ENCODE measurements at places on chromosomes 1 and 21.

DNA sequence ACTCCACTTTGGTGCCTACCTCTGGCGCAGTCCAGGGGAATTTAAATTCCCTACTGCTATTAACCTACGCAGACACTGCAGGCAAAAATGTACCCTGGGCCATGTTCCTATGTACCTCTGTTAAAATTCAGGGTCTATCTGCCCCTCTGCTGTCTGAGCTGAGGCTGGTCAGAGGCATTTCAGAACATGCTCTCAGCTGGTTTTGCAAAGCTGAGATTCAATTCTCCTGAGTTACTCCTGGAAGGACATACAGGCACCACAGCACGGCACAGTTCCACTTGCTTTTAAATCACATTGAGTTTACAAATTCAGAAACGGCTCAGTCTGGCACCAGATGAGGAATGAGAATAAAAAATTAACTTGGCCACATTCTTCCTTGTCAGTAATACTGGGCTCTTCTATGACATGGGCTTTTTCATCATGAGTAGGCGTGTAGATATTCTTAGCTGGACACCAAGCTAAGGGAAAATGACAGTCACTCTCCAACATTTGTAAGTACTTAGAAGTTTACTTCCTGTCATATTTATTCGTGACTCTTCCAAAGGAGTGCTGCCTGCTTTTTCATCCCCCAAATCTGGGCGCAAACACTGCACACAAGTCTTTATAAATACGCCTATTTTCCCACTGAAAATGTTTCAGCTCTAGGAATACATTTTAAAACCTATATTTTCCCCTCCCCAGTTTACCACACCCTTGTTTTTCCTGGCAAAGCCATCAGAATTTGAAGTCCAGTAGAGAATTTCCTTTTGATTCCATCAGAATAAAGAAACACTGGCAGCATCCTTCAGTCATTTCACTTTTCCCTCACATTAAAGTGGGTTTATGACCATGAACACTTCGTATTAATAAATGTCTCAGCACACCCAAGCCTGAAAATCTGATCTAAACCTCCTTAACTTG lies 1.9 kb downstream of the C1orf198 start:
- no peak for DNase-seq

DNA sequence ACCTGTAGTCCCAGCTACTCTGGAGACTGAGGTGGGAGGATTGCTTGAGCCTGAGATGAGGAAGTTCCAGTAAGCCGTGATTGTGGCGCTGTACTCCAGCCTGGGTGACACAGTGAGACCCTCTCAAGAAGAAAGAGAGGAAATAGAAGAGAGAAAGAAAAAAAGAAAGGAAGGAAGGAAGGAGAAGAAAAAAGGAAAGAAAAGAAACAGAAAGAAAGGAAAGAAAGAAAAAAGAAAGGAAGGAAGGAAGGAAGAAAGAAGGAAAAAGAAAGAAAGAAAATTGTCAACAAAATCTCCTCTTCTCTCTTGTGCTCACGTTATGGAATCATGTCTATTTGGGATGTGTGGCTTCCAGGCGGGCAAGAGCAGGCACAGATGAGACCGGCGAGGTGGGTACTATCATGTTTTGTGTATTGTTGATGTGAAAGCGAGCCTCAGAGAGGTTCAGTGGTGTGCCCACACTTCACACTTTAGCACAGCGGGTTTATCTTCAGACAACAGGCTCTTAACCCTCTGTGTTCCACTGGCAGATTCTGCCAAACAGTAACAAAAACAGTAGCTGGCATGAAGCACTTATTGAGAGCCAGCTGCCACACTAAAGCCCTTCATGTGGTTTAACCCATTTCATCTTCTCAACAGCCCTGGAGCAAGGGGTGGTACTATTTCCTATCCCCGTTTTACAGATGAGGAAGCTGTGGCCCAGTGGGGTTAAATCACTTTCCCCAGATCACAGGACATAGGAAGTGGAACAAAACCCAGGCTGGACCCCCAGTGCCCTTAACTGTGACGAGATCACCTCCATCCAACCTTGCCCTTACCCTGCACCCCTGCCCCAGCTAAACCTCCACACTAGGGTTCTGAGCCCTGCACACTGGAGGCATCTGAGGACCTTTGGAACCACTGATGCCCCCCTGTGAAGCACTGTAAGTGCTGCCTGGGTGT lies 94.7 kb upstream of the TARDBP start:
- no peak for DNase-seq

DNA sequence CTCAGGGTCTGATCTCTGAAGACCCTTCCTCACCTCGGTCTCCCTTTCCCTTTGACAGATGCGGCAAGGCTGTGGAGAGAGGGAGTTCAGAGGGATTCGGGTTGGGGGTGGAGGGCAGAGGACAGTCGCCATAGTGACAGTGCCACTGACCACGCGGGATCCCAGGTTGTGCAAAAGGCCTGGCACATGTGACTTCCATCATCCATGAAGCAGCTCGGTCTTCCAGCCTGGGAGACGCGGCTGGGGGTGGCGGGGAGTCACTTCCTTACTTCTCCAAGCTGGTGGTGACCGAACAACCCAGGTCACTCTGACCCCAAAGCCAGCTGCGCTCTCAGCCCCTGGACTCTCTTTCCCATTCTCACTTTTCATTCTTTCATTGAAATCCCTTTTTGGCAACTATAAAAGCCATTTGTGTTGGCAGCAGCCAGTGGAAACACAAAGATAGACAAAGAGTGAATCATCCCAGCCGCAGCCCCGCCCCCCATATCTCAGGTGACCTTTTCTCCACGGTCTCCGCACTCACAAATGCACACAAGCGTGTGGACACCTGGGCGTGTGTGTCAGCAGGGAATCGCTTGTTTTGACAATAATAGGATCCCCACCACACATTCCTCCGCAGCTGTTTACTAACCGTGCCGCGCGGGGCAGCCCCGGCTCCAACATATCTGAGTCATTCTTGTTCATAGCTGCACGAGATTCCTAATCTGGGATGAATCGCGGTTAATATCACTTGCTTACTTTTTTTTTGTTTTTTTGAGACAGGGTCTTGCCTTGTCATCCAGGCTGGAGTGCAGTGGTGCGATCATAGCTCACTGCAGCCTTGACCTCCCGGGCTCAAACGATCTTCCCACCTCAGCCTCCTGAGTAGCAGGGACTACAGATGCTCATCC lies 68.3 kb downstream of the DHRS3 start:
- peak; percentile 39 for DNase-seq

DNA sequence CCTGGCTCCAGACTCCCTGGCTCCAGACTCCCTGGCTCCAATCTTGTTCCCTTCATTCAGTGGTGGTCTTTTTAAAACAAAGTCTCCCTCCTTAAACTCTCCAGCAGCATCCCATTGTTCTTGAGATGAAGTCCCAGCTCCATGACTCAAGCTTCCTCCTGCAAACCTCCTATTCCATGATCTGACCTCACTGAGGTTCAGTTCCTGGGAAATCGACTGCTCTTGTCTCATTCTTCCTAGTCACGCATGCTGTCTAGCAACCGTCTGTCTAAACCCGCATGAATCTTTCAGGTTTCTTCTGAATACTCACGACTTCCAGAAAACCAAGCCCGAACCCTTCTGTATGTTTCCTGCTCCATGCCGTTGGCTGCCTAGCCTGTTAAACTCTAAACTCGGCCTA lies 91.9 kb downstream of the RAVER2 start:
- DNase-seq: no peak

DNA sequence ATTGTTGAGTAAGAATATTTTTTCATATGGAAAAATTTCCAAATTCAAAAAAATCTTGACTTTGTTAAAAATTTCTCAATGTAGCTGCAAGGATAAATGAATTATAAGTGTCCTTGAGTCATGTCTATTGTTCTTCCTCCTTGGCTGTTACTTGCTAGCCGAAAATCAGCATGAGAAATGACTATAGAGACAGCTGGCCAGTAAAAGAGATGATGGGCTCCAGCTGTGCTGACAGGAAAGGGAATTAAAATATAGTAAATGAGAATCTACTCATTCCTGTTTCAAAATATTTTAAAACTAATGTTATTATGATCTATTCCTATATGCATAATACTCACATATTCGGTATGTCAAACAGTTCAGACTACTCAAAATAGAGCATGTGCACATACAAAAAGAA lies 1292.6 kb downstream of the BRINP3 start:
- DNase-seq: no peak

DNA sequence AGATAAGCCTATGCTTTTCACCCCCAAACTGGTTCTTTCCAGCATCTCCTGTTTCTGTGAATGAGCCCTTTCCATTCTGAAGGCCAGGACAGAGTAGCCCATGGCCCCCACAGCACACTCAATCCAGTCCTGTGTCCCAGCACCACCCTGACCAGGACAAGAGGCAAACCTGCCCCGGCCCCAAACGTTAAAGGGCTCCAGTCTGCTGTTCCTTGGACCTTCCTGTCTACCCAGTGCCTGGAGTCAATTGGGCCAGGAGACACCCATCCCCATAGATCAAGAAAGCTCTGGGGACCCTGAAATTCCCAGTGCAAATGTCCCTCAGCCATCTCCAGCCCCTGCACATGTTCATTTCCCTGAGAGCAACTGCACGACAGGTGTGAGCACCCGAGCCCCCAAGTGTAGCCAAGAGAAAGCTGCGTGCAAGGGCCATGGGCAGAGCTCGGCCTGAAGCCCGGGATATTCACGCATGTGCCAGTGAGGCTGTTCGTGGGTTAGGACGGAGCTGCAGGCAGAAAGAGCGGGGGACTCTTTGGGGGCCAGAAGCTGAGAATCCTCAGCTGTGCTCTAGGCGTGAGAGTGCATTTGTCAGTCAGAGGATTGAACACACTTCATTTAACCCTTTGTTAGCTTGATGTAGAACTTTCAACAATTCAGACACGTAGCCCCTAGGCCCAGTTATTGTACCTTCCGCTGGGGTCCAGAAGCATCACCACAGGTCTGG lies 4.2 kb upstream of the RIPK4 start:
- no peak for DNase-seq

GRCh38 chr1:107939256-107939655 lies 25.7 kb downstream of the VAV3 start:
- no peak for DNase-seq

DNA sequence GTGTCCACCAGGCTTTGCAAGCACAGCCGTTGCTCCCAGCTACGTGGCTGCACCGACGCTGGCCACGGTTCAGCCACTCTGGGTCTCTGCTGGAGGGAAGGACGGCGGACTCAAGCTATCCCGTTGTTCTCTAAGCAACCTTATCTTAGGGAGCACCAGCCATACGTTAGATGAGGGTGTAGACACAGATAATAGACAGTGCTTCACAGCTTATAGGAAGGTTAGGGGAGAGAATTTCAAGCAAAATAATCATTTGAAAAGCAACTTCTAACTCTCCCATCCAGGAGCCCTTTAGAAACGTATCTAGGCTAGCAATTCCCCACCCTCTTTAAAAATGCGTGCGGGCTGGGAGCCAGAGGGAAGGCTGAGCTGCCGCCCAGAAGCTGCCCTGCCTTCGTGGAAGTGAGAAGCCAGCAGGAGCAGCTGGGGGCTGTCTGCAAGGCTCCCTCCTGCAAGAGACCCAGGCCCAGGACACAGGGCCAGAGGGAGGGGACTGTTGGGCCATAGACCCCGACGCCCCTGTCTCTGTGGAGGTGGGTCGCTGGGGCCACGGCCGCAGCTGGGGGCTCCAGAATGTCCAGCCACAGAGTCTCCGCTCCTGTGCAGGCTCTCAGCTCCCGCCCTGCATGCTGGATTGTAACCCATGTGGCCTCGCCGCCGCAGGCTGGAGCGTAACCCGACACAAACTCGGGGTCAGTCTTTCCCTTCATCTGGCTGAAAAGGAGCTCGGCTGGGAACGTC lies 31.2 kb upstream of the COL6A2 start:
- DNase-seq: peak; percentile 37

- DNase-seq: no peak
These were observed 3.5 kb downstream of the TGFB2 start for GRCh38 chr1:218348628-218349071.

DNA sequence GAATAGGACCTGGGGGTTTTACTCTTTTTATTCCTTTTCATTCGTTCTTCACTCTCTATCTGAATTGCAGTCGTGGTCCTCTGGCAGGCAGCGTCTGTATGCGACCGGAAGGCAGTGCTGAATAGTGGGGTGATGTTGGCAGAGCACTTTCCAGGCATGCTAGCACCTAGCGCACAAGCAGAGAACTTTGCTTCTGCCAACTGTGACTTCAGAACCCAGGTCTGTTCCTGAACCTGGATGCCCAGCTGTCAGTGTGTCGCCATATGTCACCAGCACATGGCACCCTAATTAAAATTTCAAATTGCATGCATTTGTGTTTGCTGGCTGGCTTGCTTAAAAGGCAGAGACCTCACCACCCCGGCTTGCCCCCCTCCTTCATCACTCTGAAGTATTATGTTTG lies 116.2 kb downstream of the NFIA start:
- DNase-seq: peak; percentile 73

DNA sequence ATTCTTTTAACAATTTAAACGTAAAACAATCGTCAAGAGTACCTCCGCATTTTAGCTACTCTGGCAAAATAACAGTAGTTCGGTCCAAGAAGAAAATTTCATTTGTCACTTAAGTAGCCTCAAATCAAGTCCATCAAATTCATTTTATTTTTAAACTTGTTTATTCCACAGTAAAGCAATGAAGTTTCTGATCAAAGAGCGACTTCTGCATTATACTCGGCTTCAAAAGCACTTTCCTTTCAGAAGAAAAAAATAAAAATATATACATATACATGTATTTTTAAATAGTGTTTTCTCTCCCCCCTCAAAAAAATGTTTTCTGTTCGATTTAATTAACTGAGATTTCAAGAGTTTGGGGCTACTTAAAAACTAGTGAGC lies 115.0 kb downstream of the RERE start:
- no peak for DNase-seq

- DNase-seq: no peak
These were observed 11.8 kb upstream of the KIAA0040 start for GRCh38 chr1:175204330-175204729.

- no peak for DNase-seq
These were observed 28.5 kb downstream of the NIBAN1 start for GRCh38 chr1:184945678-184946412.

DNA sequence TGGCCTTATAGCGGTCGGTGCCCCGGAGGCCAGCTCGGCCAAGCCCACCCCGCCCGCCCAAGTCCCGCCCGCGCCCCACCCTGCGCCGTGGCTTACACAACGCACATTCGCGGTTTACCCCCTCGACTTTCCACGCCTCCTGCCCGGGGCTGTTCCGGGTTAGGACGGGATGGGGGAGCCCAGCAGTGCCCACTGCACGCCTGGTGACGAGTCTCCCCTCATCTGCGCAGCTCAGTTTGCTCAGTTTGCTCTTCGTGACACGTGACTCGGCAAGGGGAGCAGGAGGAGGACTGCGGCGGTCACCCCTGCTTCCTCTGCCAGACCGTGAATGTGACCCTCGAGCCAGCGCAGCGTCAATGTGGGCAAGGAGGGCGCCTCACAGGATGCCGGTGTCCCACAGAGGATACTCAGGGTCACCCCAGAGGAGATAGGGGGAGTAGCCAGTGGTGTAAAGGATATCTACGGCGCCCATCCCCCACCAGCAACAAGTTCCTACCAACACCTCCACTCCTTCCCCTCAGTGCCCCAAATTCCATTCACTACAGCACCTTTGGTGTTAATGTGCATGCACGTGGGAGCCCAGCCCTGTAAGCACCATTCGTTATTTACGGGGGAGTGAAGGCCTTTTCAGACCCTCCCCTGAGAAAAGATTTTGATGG lies 350 bp upstream of the S100A6 start:
- DNase-seq: peak; percentile 56

- DNase-seq: peak; percentile 25
These were observed 573 bp downstream of the PSMG1 start for GRCh38 chr21:39182484-39183271.

GRCh38 chr1:207999274-207999915 lies 88.5 kb upstream of the CD34 start:
- DNase-seq: no peak

GRCh38 chr1:41902159-41902577 lies 16.6 kb downstream of the HIVEP3 start:
- no peak for DNase-seq

- no peak for DNase-seq
These were observed 174.4 kb upstream of the GALNT2 start for GRCh38 chr1:229892515-229893117.

GRCh38 chr1:205186191-205186590 lies 25.3 kb downstream of the DSTYK start:
- DNase-seq: no peak
